Foreskin keratinocyte (primary cell): ENCODE measurements at places on chromosomes 6 and 20. TPM values are rescaled to one million over a fixed set of nuclear protein-coding genes. Genes with fewer than 3 reads are reported as not detected.

- DNase-seq = no peak
Measured at GRCh38 chr6:152458648-152459644, 178.2 kb downstream of the SYNE1 start.

- DNase-seq = no peak
Measured at GRCh38 chr6:55666606-55667225, 87.7 kb upstream of the HMGCLL1 start.

- no peak for DNase-seq
Measured at GRCh38 chr6:159616456-159616855, 76.6 kb downstream of the SOD2 start.

DNA sequence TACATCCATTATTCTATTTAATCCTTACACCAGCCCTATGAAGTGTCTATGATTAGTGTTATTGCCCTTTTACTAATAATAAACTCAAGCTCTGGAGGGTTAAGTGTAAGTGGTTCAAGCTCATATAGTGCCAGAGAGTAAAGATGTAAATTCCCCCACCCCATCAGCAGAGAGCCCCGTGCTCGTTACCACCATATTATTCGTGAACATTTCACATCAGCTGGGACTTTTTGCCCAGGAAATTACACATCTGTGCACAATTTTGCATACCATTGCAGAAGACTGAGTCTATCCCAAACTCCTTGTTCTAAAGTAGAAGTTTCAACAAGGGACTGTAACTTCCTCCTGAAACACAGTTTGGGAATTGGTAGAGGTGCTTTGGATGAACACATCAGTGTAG, 220.1 kb downstream of the BCAS1 start:
- DNase-seq = no peak

DNA sequence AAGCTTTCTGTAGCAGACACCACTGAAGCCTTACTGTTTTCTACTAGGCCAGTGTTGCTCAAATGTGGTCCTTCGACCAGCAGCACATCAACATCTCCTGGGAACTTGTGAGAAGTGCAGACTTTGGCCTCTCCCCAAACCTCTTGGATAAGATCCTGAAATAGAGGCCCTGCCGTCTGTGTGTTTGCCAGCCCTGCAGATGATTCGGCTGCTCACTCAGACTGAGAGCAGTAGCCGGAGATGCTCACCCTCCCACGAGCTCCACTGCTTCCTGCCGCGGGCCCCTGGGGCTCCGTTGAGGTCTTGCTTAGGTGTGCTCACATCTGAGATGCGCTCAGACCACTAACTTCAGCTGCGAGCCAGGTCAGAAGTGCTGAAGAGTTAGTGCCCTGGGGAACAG, 129.5 kb upstream of the SSTR4 start:
- DNase-seq = no peak

- no peak for DNase-seq
Measured at GRCh38 chr20:58993332-58994248, 12.5 kb downstream of the NELFCD start.

DNA sequence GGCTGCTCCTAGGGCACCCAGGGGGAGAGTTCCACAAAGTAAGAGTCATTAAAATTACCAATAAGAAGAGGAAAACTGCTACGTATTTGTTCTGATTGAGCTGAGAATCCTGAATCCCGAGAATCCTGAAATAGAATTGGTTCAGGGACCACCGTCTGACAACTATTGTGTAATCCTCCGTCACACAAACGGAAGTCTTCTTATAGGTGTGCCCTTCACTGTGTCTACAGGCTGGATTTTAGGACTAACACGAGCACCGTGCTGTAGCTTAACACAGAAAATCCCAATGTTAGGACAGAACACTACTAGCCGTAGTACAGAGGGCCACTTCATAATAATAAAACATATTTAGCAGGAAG, 50.6 kb upstream of the RNF182 start:
- DNase-seq = no peak

DNA sequence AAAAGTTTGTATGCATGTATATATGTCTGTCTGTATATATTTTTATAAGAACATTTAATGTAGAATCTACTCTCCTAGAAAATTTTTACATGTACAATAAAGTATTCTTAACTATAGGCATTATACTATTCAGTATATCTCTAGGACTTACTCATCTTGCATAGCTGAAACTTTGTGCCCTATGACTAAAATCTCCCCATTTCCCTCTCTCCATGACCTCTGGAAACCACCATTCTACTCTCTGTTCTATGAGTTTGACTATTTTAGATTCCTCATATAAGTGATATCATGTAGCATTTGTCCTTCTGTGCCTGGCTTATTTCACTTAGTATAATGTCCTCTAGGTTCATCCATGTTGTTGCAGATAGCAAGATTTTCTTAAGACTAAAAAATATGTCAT, 205.1 kb upstream of the SMLR1 start:
- no peak for DNase-seq

DNA sequence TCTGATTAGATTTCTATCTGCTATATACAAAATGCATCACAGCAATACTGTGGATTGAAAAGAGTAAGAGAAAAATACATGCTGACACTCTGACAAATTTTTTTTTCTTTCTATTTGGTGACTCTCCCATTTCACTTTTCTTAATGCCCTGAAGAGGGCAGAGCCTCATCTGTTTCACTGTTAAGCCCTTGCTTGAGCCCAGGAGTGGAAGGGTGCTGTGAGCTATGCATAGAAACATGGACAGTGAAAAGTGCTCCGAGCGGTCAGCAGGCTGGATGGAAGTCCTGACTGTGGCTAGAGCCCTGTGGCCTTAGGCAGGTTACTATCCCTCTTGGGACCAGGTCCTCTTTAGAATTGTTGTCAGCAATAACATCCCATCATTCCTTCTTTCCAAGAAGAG, 17.4 kb upstream of the CSE1L start:
- no peak for DNase-seq

GRCh38 chr6:142357879-142358278, 56.1 kb downstream of the ADGRG6 start:
- DNase-seq = no peak

- no peak for DNase-seq
Measured at GRCh38 chr6:82987951-82988350, 77.7 kb downstream of the UBE3D start.

GRCh38 chr6:13710552-13711323, 897 bp downstream of the RANBP9 start:
- DNase-seq = no peak

GRCh38 chr6:151073146-151073545, 166.6 kb upstream of the AKAP12 start:
- no peak for DNase-seq

DNA sequence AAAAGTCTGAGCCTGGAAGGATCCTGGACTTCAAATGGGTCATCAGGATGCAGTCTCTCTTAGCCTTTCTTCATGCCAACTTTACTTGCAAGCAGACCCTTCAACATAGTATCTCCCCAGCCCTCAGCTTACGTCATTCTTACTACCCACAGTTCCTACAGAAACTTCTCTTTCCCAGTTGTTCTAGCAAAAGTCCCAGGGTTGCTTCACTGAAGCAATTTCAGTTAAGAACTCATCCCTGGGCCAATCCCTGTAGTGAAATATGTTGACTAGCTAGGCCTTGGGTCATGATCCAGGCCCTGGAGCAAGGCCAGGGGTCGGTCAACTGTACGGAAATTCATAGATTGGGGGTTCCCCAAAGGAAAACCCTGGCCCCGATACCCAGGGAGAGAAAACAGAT, 8.6 kb upstream of the FAM83D start:
- DNase-seq = no peak

GRCh38 chr6:150566486-150566885, 33.2 kb upstream of the PLEKHG1 start:
- DNase-seq = no peak

Gene CGAS
- 6.3 and 6.7 TPM in 2 replicates for total RNA-seq

Gene TFAP2A
- total RNA-seq = 35.2 and 37.0 TPM in 2 replicates

Gene EMILIN3
- 0.04 TPM in 1 of 2 replicates, not detected in the other for total RNA-seq

Gene AVP
- total RNA-seq = not detected in 2 replicates

Gene LY6G6F
- not detected in 2 replicates for total RNA-seq

Gene BANF2
- total RNA-seq = not detected in 2 replicates
